ENCODE measurements at places on chromosomes 1 and 21. TPM values are rescaled to one million over a fixed set of nuclear protein-coding genes. Genes with fewer than 3 reads are reported as not detected.

DNA sequence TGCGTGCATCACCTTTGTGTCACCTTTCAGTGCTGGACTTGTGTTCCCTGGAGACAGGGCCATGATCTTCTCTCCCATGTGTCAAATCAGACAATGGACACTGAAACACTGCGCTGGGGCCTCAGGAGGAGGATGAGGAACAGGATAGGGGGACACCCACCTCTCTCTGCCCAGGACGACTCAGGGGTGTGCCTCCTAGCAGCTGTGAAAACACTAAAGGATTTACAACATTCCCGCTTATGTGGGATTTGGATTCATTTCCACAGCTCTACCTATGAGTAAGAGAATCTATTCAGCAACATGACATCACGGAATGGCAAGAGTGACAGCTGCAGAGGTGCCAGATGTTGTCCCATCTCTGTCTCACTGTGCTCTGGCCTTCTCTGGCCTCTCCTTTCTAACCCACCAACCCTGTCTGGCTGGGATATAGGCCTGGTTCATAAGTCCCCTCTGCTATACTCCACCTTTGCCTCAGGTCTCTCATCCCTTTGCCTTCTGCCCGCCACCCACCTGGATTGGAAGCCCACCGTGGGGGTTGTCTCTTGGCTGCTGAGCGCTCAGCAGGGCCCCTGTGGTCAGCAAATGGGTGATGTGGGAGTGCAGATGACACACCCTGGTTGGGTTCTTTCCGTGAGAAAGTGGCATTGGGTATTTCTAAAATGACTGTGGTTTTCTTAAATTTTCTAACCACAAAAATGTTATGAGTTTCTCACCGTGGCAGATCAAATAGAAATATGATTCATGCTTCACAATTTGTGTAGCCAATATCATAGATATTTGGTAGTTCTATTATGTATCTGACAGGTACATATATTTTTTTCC lies 47.1 kb upstream of the TLR5 start:
- H3K4me1 ChIP-seq, result peaks cover 25% of the 10 kb centered on the region
- H3K27ac ChIP-seq, result peak overlapping the region; percentile 80
- H3K4me3 ChIP-seq, result no peak overlapping the region
- DNase-seq, result peak; percentile 45
- H3K27me3 ChIP-seq, result peaks cover 30% of the 10 kb centered on the region

DNA sequence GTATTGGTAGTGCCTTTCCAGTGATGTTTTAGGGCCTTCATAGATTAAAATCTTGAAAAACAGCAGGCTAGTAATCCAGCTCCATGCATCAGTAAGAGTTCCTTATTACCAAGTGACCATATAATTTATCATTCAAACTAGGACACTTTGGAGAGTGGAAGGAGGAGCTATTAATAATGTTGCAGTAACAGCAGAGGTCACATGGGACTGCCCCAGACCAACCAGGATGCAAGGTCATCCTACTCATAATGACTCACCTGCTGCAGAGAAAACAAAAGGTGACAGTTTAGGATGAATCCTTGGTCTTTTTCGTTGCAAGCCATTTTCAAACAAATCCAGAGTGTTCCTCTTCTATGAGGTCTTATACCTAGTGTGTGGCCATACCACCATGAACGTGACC lies 187.4 kb downstream of the NUF2 start:
- no peaks in the 10 kb centered on the region for H3K4me1 ChIP-seq
- H3K27ac ChIP-seq, result no peak overlapping the region
- no peak overlapping the region for H3K4me3 ChIP-seq
- no peak for DNase-seq
- H3K27me3 ChIP-seq, result no peaks in the 10 kb centered on the region
- no peaks in the 10 kb centered on the region for H3K36me3 ChIP-seq

- no peak for DNase-seq
- H3K4me3 ChIP-seq, result no peak overlapping the region
- no peak overlapping the region for H3K27ac ChIP-seq
- no peaks in the 10 kb centered on the region for H3K36me3 ChIP-seq
- H3K4me1 ChIP-seq, result peaks cover 23% of the 10 kb centered on the region
Measured at GRCh38 chr21:42165901-42166300, 53.0 kb upstream of the ABCG1 start.

GRCh38 chr1:1115786-1116700 lies at the start of gene C1orf159:
C1orf159 (minus strand) TSS chr1:1116089; CDS start chr1:1091543, 24,546 bp downstream.
- H3K36me3 ChIP-seq, result peaks cover 30% of the 10 kb centered on the region
- peak within 1 kb of the TSS; percentile 82 for H3K4me3 ChIP-seq
- peaks cover 12% of the 10 kb centered on the region for H3K27me3 ChIP-seq
- peaks cover 8% of the 10 kb centered on the region for H3K4me1 ChIP-seq
- peak; percentile 97 for DNase-seq

- H3K4me1 ChIP-seq, result peaks cover 11% of the 10 kb centered on the region
- no peak overlapping the region for H3K27ac ChIP-seq
- no peak overlapping the region for H3K4me3 ChIP-seq
- H3K36me3 ChIP-seq, result no peaks in the 10 kb centered on the region
Measured at GRCh38 chr21:36999131-36999898, 7.2 kb upstream of the RIPPLY3 start.

DNA sequence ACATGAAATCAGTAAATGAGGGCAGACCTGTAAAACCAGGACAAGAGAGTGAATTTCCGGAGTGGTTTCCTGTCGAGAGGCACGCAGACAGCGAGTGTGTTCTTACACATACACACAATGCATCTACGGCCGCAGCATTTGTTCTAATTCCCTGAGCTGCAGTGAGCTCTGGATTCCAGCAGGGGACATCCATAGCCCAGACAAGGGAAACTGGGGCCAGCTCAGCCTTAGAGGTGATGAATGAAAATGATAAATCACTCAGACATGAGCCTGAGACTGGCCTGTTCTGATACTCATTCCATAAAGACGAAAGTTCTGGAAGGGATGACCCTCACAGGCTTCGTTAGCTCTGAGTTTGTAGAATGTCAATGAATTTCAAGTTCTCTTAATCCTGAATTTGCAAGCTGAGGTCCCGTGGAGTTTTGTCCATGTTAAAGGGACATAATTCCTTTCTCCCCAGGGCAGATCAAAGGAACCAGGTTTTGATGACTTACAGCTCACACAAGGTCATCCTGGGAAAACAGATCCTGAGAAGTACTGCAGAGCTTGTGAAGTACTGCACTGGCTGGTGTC lies 207.9 kb upstream of the C1orf87 start:
- DNase-seq, result no peak
- no peak overlapping the region for H3K27ac ChIP-seq
- H3K36me3 ChIP-seq, result no peaks in the 10 kb centered on the region

DNA sequence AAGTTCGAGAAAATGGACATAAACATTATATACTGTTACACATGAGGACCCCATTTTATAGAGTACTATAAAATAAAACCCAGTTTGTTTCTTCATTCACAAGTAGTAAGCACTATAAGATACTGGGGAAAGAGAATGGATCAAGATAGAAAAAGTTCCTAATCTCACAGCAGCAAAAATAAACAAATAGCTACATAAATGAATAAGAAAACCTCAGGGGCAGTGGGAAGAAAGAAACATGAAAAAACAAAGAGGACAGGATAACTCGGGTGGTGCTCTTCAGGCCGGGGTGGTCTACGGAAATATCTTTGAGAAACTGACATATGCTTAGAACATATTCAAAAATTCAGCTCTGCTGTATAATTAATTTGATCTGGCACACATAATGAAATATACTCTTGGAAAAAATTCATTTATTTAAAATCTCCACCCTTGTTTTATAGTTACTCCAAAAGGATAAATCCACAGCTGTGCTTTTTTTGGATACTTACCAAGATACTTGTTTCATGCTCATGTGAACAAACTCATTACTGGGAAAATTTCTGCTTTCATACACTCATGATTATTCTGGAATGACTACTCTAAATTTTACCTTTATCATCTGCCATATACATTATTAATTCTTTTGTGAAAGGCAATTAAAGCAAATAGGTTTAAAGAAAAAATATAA lies 20.0 kb downstream of the CEP170 start:
- no peak overlapping the region for H3K4me3 ChIP-seq
- H3K36me3 ChIP-seq, result peaks cover 64% of the 10 kb centered on the region
- H3K27me3 ChIP-seq, result no peaks in the 10 kb centered on the region
- no peak for DNase-seq
- H3K27ac ChIP-seq, result no peak overlapping the region

GRCh38 chr1:221188458-221188857 lies 309.2 kb downstream of the HLX start:
- H3K4me1 ChIP-seq, result peaks cover 5% of the 10 kb centered on the region
- DNase-seq, result no peak
- H3K27ac ChIP-seq, result no peak overlapping the region

DNA sequence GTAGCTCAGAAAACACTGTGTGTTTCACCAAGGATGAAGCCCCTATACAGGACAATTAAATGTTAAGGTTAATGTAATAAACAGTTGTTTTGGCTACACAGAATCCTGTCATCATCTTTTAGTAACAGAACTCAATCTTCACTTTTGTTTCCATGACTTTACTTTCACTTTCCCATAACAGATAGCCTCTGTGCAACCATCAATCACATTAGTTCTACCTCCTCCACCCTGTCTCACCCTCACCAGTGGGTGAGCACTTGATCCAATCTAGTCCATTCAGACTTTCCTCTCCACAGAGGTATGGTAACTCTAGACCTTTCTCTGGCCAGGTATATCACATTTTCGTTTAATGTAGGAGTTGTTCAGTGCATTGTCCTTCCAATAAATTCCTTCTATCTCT lies 1018.5 kb downstream of the ADGRL2 start:
- H3K4me3 ChIP-seq, result no peak overlapping the region
- DNase-seq, result no peak
- no peaks in the 10 kb centered on the region for H3K36me3 ChIP-seq
- H3K4me1 ChIP-seq, result peaks cover 6% of the 10 kb centered on the region
- H3K27ac ChIP-seq, result no peak overlapping the region

- no peak overlapping the region for H3K4me3 ChIP-seq
- H3K4me1 ChIP-seq, result no peaks in the 10 kb centered on the region
- H3K27ac ChIP-seq, result no peak overlapping the region
- DNase-seq, result no peak
- H3K27me3 ChIP-seq, result no peaks in the 10 kb centered on the region
- H3K36me3 ChIP-seq, result no peaks in the 10 kb centered on the region
Measured at GRCh38 chr1:187236676-187237075, 407.9 kb downstream of the PLA2G4A start.

DNA sequence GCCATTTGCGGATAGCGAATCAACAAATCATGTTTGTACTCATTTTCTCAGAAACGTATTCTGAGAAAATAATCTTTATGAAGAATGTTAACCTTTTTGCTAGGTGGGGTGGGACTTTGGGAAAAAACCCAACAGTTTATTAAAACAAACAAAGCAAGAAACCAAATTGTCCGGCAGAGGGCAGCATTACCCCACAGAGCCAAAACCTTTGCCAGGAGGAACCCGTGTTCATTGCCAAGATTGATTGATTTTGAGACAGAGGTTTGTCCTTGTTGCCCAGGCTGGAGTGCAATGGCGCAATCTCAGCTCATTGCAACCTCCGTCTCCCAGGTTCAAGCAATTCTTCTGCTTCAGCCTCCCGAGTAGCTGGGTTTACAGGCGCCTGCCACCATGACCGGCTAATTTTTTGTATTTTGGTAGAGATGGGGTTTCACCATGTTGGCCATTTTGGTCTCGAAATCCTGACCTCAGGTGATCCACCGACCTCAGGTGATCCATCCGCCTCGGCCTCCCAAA lies 70.8 kb upstream of the RHOU start:
- peaks cover 18% of the 10 kb centered on the region for H3K27me3 ChIP-seq
- DNase-seq, result peak; percentile 56
- no peaks in the 10 kb centered on the region for H3K4me1 ChIP-seq
- no peak overlapping the region for H3K4me3 ChIP-seq
- no peak overlapping the region for H3K27ac ChIP-seq

GRCh38 chr1:199178646-199179045 lies 539.8 kb downstream of the PTPRC start:
- H3K4me3 ChIP-seq, result no peak overlapping the region
- H3K4me1 ChIP-seq, result peaks cover 20% of the 10 kb centered on the region
- H3K27ac ChIP-seq, result no peak overlapping the region
- DNase-seq, result no peak
- no peaks in the 10 kb centered on the region for H3K36me3 ChIP-seq
- peaks cover 31% of the 10 kb centered on the region for H3K27me3 ChIP-seq

DNA sequence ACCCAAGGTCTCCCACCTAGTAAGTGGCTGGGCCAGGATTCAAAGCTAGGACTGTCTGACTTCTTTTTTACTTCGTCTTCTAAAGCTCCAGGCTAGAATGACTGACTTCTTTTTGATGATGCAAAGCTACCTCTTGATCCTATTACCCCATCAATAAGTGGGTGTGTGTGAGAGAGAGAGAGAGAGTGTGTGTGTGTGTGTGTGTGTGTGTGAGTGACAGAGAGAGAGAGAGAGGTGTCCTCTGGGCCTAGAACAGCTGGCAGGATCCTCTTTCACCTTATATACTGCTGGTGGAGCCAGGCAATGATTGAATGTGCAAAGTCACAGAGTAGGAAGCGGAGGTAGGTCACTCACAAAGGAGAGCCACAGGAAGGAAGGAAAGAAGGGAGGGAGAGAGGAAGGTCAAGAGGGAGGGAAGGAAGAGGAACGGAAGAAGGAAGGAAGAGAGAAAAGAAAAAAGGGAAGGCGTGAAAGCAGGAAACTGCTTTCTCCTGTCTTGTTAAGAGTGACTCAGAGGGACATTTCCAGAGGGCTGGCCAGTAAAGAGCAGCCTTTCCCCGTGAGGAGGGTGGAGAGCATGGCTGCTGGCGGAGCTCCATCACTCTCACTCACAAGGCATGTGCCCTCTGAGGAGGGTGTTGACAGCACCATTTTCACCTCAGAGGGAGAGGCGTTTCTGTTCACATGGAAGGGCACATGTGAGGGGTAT lies 68.9 kb downstream of the CDC7 start:
- H3K27me3 ChIP-seq, result no peaks in the 10 kb centered on the region
- H3K27ac ChIP-seq, result peak overlapping the region; percentile 40
- DNase-seq, result no peak
- H3K4me3 ChIP-seq, result no peak overlapping the region

GRCh38 chr1:22228505-22228911 lies 85.6 kb upstream of the WNT4 start:
- H3K4me3 ChIP-seq, result no peak overlapping the region
- no peaks in the 10 kb centered on the region for H3K4me1 ChIP-seq
- DNase-seq, result no peak
- no peaks in the 10 kb centered on the region for H3K36me3 ChIP-seq
- H3K27me3 ChIP-seq, result peaks cover 3% of the 10 kb centered on the region

- no peak for DNase-seq
- H3K36me3 ChIP-seq, result peaks cover 52% of the 10 kb centered on the region
- peak overlapping the region; percentile 48 for H3K4me3 ChIP-seq
- no peaks in the 10 kb centered on the region for H3K27me3 ChIP-seq
Measured at GRCh38 chr1:234975122-234975940, 153.3 kb downstream of the TOMM20 start.

GRCh38 chr1:93346421-93346993 lies 800 bp downstream of the DR1 start:
- no peaks in the 10 kb centered on the region for H3K27me3 ChIP-seq
- H3K27ac ChIP-seq, result peak overlapping the region; percentile 98
- peaks cover 26% of the 10 kb centered on the region for H3K4me1 ChIP-seq
- H3K36me3 ChIP-seq, result peaks cover 37% of the 10 kb centered on the region
- H3K4me3 ChIP-seq, result peak overlapping the region; percentile 88

GRCh38 chr1:116577759-116578314 lies 7.0 kb upstream of the CD58 start:
- DNase-seq, result no peak
- H3K4me1 ChIP-seq, result peaks cover 21% of the 10 kb centered on the region
- no peaks in the 10 kb centered on the region for H3K36me3 ChIP-seq
- H3K27me3 ChIP-seq, result no peaks in the 10 kb centered on the region
- no peak overlapping the region for H3K27ac ChIP-seq

ZNF281 gene
- total RNA-seq, result 19.0 TPM

HES3 gene
- not detected for total RNA-seq

OR2T35 gene
- total RNA-seq, result not detected

OR2T11 gene
- total RNA-seq, result not detected

SYCP1 gene
- total RNA-seq, result not detected

DIO1 gene
- total RNA-seq, result not detected

EXO1 gene
- 49.2 TPM for total RNA-seq

TESK2 gene
- total RNA-seq, result 2.9 TPM

PLXNA2 gene
- total RNA-seq, result 0.37 TPM

SLC2A5 gene
- total RNA-seq, result not detected
